ENCODE measurements at places on chromosomes 12 and 14. TPM values are rescaled to one million over a fixed set of nuclear protein-coding genes. Genes with fewer than 3 reads are reported as not detected.
A peak's percentile ranks its signal among the peaks of the same experiment; 100 is the strongest.

- no peaks in the 10 kb centered on the region for H3K4me1 ChIP-seq
- H3K27me3 ChIP-seq: no peaks in the 10 kb centered on the region
Observed at GRCh38 chr14:21049271-21049673, 7.1 kb downstream of the RNASE7 start.

DNA sequence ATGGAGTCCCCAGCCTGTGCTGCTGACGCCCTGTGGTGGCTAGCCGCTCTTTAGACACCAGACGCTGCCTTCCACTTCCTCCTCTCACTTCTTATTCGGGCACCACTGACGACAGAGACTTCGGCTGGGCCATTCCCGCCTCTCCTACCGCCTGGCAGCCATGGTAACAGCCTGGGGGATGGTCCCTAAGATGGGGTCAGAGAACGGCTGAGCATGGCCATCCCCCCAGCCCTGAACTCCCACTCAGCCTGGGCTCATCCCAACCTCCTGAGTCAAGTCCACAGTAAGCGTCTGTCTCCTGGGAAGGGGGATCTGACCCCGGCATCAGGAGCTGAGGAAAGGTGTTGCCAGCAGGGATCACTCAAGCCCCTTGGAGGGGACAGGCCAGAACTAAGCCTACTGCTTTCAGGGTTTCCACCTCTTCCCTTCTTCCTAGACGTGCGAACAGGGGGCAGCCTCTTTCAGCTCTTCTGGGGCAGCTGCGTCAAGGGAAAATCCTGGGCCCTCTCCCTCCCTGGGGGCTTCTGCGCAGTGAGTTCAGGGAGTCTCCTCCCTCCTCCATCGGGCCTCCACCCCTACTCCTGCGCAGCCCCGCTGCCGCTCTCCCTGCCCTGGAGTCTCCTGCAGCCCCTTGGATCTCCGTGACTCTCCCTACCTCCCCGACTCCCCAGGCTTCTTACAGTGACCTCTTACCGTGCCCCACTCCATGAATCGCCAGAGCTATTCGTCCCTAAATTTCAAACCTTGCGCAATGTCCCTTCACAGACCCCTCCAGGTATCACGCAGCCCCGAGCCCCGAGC lies 643 bp upstream of the TAMALIN start:
- no peaks in the 10 kb centered on the region for H3K36me3 ChIP-seq
- H3K27me3 ChIP-seq: no peaks in the 10 kb centered on the region
- H3K4me1 ChIP-seq: no peaks in the 10 kb centered on the region
- DNase-seq: peak; percentile 76
- H3K27ac ChIP-seq: no peak overlapping the region
- H3K4me3 ChIP-seq: no peak overlapping the region

DNA sequence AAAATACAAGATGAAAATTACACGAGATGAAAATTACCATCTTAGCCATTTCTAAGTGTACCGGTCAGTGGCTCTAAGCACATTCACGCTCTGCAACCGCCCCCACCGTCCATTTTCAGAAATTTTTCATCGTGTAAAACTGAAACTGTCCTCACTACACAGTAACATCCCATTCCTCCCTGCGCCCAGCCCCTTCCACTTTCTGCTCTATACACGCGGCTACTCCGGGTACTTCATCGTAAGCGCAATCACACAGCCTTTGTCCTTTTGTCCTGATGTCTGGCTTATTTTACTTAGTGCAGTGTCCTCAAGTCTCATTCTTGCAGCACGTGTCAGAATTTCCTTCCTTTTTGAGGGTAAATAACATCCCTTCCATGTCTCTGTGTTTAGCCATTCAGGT lies 3.6 kb upstream of the GPR132 start:
- H3K27me3 ChIP-seq: no peaks in the 10 kb centered on the region
- H3K27ac ChIP-seq: no peak overlapping the region
- no peak for DNase-seq
- H3K4me1 ChIP-seq: no peaks in the 10 kb centered on the region
- no peak overlapping the region for H3K4me3 ChIP-seq
- no peaks in the 10 kb centered on the region for H3K36me3 ChIP-seq

GRCh38 chr12:9957834-9958233 lies 13.4 kb upstream of the CLEC12A start:
- no peak for DNase-seq
- no peaks in the 10 kb centered on the region for H3K27me3 ChIP-seq
- H3K27ac ChIP-seq: no peak overlapping the region

DNA sequence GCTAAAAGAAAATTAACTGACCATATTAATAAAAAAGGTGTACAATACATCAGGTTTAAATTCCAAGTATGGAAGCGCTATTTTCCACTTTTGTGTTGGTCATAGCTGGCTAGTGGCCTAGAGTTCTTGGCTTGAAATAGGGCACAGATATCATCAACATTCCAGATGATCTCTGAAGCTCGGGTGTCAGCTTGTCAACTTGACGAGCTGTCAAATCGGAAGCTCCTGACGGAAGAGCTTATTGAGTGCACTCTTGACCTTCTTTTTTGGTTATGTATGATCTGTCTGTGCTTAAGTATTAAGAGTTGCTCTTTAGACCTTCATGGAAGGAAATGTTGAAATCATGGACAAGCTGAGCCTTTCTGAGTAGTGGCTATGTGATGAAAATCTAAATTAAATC lies 177.9 kb downstream of the APAF1 start:
- H3K4me3 ChIP-seq: no peak overlapping the region
- H3K27ac ChIP-seq: no peak overlapping the region
- H3K27me3 ChIP-seq: no peaks in the 10 kb centered on the region
- H3K4me1 ChIP-seq: no peaks in the 10 kb centered on the region
- DNase-seq: no peak
- no peaks in the 10 kb centered on the region for H3K36me3 ChIP-seq

GRCh38 chr14:94769391-94770250 lies at the start of gene GSC:
GSC (minus strand) TSS chr14:94770113; CDS start chr14:94770015, 98 bp downstream.
- peaks cover 17% of the 10 kb centered on the region for H3K27me3 ChIP-seq
- H3K4me1 ChIP-seq: no peaks in the 10 kb centered on the region

GRCh38 chr14:104093366-104094055 lies 8.0 kb downstream of the ASPG start:
- H3K4me1 ChIP-seq: peaks cover 33% of the 10 kb centered on the region
- H3K4me3 ChIP-seq: no peak overlapping the region
- H3K27ac ChIP-seq: no peak overlapping the region
- H3K27me3 ChIP-seq: no peaks in the 10 kb centered on the region

GRCh38 chr12:100959481-100959880 lies 164.9 kb downstream of the ANO4 start:
- H3K4me1 ChIP-seq: no peaks in the 10 kb centered on the region
- no peaks in the 10 kb centered on the region for H3K36me3 ChIP-seq
- H3K27ac ChIP-seq: no peak overlapping the region
- no peaks in the 10 kb centered on the region for H3K27me3 ChIP-seq
- no peak overlapping the region for H3K4me3 ChIP-seq

DNA sequence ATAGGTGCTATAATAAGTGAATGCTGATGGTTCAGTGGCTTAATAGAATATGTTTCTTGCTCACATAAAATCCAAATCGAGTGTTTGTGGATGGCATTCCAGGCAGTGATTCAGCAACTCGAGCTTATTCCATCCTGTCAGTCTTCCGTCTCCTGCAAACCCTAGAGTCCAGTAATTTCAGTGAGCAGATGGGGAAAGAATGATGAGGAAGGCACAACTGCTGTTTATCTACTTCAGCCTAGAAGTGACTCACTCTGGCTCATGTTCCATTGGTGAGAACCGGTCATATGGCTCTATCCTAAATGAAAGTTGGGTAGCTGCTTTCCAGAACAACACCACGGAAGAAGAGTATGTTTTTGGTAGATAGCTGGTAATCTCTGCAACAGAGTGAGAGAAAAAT lies 421.8 kb upstream of the PDE3A start:
- no peak overlapping the region for H3K27ac ChIP-seq
- H3K36me3 ChIP-seq: no peaks in the 10 kb centered on the region
- H3K27me3 ChIP-seq: no peaks in the 10 kb centered on the region
- no peak overlapping the region for H3K4me3 ChIP-seq

- DNase-seq: no peak
- no peak overlapping the region for H3K4me3 ChIP-seq
- no peaks in the 10 kb centered on the region for H3K4me1 ChIP-seq
- H3K27ac ChIP-seq: no peak overlapping the region
Observed at GRCh38 chr12:50695961-50696360, 67.9 kb upstream of the ATF1 start.

- no peaks in the 10 kb centered on the region for H3K36me3 ChIP-seq
- no peaks in the 10 kb centered on the region for H3K27me3 ChIP-seq
- H3K27ac ChIP-seq: no peak overlapping the region
- DNase-seq: no peak
- H3K4me1 ChIP-seq: no peaks in the 10 kb centered on the region
Observed at GRCh38 chr12:16154990-16155389, 122.5 kb downstream of the SLC15A5 start.

DNA sequence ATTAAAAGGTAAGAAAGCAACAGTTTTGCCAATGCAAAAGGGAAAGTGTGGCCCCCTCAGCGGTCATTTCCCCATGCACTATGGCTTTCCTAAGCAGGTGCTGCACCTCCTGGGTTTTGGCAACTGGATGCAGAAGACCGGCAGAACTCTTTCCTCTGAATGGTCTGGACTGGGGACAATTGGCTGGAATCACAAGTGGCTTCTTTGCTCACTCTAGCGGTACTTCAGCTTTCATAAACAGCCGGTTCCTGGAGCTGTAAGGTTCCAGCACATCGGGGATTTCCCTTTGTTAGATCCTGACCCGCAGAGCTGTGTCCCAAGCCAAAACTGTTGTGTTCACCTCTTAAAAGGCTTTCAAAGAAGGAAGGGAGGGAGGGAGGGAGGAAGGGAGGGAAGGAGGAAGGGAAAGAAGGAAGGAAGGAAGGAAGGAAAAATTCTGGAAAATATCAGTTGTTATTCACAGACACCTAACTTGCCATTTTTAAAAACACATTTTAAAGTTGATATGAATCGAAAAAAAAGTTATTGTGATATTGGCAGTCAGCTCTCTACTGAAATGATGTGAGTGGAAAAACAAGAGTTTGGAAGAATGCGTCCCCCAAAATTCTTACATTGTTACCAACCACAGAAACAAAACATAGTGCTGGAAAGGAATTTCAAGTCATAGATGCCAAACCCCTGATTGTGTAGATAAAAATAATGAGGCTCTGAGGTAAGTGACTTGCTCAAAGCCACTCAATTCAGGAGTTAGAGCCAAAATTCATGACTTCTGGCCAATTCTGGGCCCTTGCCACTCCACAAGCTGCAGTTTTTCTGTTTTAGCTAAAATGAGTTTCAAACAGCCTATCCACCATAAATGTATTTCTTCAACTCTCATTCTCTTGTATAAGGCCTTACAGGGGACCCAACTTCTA lies 220.6 kb upstream of the HMGA2 start:
- H3K27me3 ChIP-seq: no peaks in the 10 kb centered on the region
- H3K4me1 ChIP-seq: no peaks in the 10 kb centered on the region
- DNase-seq: no peak
- H3K4me3 ChIP-seq: no peak overlapping the region
- H3K27ac ChIP-seq: no peak overlapping the region

GRCh38 chr12:26493656-26494055 lies 298.3 kb downstream of the SSPN start:
- H3K4me1 ChIP-seq: no peaks in the 10 kb centered on the region
- no peak overlapping the region for H3K4me3 ChIP-seq
- DNase-seq: no peak
- H3K27ac ChIP-seq: no peak overlapping the region
- H3K27me3 ChIP-seq: no peaks in the 10 kb centered on the region

DNA sequence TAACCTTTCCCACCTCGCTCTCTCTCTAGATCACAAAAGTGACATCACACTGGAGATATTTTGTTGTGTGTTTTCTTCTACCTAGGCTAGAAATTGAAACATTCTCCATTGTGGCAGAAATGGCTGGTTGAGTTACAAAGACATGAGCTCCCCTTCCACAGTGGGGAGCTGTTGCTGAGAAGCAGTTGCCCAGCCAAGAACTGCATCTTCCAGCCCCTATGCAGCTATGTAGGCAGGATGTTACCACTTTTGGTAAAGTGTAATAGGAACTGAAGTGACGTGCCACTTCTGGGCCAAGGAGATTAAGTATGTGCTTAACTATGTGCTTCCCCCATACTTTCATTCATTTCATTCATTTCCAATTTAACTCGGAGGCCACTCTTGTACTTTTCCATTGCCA lies 138.7 kb upstream of the E2F7 start:
- no peaks in the 10 kb centered on the region for H3K36me3 ChIP-seq
- DNase-seq: no peak
- H3K4me1 ChIP-seq: no peaks in the 10 kb centered on the region
- H3K27ac ChIP-seq: no peak overlapping the region
- H3K27me3 ChIP-seq: no peaks in the 10 kb centered on the region

DNA sequence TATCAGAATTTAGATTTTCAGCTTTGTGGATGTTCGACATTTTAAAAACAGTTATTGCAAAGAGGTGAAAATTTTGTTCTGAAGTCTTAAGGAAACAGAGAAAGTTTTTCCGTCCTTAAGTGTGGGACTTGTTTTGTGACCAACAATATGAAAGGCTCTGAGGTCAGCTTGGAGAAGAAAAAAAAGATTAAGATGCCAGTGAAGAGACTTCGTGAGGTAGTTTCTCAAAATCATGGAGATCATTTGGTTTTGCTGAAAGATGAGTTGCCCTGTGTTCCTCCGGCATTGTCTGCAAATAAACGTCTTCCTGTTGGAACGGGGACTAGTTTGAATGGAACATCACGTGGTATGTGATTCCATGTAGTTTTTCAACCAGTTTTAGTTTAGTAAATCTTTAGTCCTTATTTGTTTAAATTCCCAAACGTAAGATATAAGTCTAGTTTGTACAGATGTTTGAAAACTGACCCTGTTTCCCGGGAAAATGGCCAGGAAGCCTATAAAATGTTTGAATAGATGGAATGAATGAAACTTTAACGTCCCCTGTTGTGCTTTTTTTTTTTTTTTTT lies 682 bp downstream of the KIAA0586 start:
- no peak for DNase-seq
- H3K4me3 ChIP-seq: peak overlapping the region; percentile 88
- peak overlapping the region; percentile 87 for H3K27ac ChIP-seq
- no peaks in the 10 kb centered on the region for H3K27me3 ChIP-seq

- H3K27ac ChIP-seq: no peak overlapping the region
- no peak for DNase-seq
- H3K4me1 ChIP-seq: no peaks in the 10 kb centered on the region
Observed at GRCh38 chr12:132439333-132439904, 50.5 kb upstream of the FBRSL1 start.

DNA sequence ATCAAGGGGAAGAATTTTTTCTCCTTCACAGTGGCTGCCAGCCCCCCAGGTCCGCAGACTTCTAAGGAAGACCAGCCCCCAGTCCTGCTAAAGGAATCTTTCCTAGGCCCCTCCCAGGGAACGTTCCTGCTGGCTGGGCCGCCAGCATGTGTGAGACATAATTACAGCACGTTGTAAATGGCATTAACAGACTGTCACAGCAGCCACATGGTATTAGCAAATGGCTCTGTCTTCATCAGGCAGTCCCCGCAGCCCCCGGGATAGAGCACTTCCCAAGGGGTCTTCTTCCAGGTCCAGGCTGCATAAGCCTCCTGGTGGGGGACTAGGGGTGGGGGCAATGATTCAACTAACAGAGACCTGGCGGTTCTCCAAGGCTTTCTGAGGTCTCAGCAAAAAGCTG lies 34.9 kb upstream of the FAM222A start:
- H3K27ac ChIP-seq: no peak overlapping the region
- H3K4me3 ChIP-seq: no peak overlapping the region
- DNase-seq: no peak
- H3K27me3 ChIP-seq: no peaks in the 10 kb centered on the region

MMP14 gene
- 11.5 TPM for total RNA-seq

CLEC1B gene
- 8.0 TPM for total RNA-seq

KRT6B gene
- 0.13 TPM for total RNA-seq

TGM1 gene
- total RNA-seq: 0.37 TPM

SPTB gene
- 0.93 TPM for total RNA-seq

HEBP1 gene
- 45.8 TPM for total RNA-seq

CCDC177 gene
- total RNA-seq: not detected

SMIM41 gene
- total RNA-seq: not detected

UNC79 gene
- total RNA-seq: 0.04 TPM

IFT43 gene
- 30.3 TPM for total RNA-seq
